Progenitor cell of endocrine pancreas (in vitro differentiated cells): ENCODE measurements at places on chromosomes 2 and 18. TPM values are rescaled to one million over a fixed set of nuclear protein-coding genes. Genes with fewer than 3 reads are reported as not detected.

DNA sequence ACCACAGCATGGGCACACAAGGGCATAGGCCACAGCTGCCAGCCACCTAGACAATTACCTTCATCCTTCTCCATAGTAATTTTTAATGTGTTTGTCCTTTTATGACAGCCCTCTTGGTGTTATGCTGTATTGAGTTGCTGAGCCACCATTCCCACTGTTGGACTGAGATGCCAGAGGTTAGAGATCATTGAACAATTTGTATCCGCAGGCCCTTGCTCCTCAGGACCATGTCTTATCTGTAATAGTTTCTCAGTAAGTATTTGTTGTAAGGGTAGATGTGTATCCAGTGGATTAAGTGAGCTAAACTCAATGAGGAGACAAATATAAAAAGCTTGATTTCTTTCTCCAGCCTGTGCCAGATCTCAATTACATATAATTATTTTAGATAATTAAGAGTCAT is 832.8 kb upstream of the ID2 start:
- DNase-seq: no peak

DNA sequence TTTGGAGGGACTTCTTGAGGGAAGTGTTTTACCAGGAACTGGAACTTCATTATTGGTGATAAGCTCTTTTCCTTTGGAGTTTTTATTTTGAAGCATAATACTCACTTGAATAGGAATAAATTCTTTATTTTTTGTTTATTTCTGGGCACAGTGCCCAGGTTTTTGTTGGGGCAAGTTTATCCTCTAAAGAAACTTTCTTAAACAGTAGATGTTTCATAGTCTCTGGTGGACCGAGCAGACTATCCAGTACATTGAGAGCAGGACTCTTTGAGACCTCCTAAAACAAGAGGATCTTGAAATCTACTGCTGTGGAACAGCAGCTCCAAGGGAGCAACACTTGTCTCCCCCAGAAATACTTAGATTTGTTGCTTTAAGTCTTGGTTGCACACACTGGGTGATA is 109.4 kb downstream of the PARD3B start:
- DNase-seq: no peak

DNA sequence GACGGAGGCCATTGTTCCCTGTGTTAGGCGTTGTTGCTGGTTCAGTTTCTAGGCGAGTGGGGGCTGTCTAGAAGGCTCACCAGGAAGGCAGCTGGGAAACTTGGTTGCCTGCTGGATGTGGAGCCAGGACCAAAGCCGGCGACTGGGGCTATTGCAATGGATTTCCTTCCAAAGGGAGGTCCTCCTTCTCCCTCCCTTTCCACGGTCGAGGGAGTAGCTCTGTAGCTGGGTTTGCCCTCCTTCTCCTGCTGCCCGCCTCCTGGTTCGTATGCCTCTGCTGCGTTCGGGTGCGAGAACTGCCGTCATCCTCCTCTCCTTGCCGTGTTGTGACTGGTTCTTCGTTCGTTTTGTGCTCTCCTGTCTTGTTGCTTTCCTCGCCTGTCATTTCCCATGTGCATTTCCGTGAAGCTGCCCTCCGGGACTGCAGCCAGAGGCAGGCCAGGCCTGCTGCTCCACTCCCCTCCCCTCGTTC is 203.4 kb downstream of the NEDD4L start:
- DNase-seq: no peak

DNA sequence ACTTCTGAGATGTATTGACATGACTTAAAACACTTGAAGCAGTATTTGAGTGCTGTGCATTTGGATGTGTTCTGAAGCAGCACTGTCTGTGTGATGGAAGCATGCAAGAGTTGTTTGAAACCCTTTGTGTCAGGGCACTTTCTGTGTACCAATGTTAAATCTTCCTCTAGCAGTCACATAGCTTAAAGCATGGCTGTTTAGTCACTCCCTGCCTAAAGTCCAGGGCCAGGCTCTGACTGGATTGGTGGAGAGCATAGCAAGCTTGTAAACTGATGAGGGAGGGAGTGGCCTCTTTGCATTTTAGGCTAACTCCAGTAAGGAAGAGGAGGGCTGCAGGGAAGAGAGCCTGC is 73.5 kb downstream of the MYO1B start:
- no peak for DNase-seq

GRCh38 chr2:239853121-239853520 is 172.0 kb downstream of the NDUFA10 start:
- no peak for DNase-seq

DNA sequence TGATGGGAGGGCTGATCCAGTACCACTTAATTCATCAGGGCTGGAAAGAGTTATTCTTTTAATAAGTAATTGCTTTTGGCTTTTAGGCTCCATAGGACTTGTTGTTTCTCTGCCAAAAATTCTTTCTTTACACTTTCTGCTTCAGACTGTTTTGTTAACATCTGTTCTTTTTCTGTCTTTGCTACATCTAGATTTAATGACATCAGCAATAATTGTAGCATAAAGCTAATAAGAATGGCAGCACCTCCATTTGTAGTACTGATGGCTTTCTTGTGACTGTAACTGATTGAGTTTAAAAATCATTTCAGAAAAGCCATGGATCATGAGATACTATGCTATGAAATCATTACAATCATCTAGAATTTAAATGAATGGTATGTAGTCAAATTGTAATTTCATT is 46.4 kb upstream of the ACKR3 start:
- DNase-seq: no peak

GRCh38 chr2:176169711-176170110 is 12.6 kb downstream of the HOXD3 start:
- no peak for DNase-seq

- DNase-seq: no peak
Observed at GRCh38 chr2:118769707-118770400, 77.6 kb downstream of the EN1 start.

DNA sequence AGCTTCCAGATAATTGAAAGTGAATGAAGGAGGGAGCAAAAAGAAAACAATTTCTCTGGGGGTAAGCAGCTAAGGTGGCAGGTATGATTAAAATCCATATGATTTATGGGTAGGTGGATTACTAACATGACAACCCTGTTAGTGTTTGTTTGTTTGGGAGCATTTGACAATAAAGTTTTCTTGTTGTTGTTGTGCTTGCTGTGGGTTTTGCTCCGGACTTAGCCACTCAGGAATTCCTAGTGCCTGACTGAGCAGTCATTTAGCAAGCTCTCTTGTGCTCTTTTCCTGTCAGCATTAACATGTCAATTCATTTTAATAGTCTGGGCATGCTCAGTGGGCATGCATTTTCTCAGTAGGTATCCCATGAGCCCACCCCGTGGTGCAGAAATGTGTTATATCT is 674.8 kb upstream of the ZEB2 start:
- DNase-seq: no peak

DNA sequence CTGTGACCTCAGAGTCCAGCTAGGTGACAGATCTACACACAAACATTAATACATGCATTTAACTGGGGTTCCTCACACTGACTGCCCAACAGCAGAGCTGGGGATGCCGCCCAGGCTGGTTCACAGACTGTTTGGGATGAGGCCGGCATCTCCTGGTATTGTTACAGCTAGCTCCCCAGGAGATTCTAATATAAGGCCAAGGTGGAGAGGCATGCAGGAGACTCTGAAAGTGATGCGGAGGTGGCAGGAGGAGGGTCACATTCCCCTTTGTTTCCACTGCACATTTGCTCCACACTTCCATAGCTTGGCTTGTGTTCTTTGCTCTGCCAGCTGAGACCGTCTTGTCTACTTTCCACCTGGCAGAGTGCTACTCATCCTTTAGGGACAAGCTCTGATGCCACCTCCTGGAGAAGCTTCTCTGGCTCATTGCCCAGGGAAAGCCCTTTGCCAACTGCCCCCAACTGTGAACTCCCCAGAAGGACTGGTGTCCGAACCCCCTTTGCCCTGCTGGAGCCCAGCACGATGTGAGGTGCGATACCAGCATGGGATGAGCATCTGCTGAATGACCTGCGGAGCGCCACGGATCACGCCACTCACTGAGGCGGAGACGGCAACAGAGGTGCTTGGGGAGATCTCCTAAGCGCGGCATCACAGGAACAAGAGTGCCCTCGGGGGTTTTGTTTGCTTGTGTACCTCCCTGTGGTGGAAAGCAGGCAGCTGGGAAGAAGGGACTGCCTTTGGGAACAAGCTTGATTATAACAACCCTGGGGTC is 88.8 kb downstream of the UXS1 start:
- DNase-seq: no peak

DNA sequence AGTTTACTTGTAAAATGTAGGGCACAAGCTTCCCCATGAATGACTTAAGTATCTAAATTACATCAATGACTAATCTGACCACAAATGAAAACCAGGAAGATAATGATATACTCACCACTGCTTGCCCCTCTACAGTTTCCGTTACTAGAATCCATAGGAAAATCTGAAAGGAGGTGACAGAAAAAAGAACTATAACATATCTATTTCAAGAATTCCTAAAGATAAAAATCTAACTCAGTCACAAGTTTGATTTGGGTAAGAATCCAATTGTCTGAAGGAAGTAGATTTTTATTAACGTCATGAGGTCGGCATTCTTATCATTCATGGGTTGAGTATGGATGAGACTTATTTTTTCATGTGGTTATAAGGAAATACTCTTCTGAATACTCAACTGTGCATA is 7.8 kb downstream of the FRZB start:
- no peak for DNase-seq

DNA sequence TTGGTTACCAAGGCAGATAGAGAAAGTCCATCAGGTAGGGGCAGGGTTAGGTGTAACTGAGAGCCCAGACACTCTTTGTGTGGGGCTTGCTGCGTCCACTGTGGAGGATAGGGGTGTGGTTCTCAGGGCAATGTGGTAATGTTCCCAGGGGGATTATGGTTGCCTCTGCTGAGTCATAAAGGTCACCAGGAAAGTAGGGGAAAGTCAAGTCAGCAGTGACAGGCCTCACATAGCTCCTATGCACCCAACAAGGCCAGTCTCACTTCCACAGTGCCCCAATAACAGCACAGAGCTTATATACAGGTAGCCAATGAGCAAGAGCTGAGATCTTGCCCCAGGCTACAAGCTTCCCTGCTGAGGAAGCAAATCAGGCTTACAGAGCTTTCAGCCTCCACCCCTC is 1438.0 kb upstream of the ZEB2 start:
- no peak for DNase-seq

DNA sequence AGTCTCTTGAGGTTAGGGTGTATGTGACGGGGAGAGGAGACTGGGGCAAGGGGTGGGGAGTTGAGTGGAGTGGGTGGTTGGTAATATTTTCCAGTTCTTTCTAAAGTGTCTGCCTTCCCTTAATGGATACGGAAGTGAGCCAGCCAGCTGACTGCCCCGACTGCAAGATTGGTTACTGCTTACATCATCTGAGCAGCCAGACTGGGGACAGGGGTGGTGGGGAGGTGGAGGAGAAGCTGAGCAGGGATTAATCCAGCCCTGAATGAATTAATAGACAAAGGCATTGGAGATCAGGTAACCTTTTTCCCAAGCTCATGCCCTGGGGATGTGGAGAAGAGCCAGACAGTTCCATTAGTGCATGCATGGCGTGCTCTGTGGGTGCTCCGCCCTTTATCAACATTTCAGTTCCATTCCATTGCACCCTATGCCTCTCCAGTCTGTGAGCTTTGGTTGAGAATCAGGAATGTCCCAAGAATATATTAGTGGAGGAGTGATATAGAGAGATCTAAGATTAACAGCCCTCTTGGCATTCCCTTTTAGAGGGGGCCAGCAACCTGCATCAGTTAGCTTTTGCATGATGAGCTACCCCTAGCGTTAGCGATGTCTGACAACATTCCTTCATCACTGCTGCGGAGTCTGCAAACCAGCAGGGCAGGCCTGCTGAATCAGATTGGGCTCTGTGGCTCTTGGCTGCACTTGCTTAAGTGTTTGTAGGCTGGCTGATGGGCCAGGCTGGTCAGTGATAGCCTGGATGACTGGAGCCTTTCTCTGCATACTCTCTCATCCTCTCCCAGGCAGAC is 67.4 kb downstream of the TNP1 start:
- DNase-seq: no peak

DNA sequence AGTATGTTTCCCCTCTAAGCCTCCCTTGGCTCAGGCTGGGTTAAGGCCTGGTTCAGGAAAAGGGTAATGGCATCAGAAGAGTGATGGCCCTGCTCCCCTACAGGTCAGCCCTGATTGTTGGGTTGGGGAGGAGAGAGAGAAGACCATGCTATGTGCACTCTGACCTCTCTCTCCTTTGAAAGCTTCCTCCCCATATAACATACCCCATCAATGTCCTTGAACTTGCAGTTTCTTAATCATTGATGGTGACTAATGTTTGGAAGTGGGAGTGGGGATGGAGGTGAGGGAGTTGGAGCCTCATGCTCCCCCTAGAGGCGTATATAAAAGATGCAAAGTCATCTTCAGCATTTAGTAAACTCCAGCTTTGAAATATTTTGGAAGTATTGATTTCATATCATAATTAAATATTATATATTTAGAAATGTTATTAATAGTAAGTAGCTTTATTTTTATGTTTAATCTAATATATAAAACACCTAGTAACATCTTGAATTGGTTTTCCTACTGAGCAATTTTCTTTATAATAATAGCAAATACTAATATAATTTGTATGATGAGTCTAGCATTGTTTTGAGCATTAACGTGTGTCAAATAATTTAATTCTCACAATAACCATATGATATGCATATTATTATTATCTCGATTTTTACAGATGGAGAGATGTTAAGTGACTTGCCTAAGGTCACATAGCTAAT is 8.8 kb downstream of the PLCL1 start:
- DNase-seq: no peak

DNA sequence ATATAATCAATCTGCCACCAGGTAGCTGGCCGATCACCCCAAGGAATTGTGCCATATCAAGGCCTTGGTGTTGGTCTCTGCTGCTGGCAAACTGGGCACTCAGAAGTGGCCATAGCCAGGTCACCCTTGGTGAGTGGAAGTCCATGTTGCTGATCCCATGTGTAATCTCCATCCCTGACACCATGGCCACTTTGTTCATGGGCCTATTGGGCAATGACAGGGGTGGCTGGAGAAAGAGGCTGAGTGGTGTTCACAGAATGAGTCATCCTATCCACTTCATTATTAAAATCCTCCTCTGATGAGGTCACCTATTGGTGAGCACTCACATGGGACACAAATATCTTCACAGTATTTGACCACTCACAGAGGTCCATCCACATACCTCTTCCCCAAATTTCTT is 26.7 kb upstream of the CD226 start:
- no peak for DNase-seq

- no peak for DNase-seq
Observed at GRCh38 chr2:204416236-204416635, 129.0 kb upstream of the PARD3B start.

DNA sequence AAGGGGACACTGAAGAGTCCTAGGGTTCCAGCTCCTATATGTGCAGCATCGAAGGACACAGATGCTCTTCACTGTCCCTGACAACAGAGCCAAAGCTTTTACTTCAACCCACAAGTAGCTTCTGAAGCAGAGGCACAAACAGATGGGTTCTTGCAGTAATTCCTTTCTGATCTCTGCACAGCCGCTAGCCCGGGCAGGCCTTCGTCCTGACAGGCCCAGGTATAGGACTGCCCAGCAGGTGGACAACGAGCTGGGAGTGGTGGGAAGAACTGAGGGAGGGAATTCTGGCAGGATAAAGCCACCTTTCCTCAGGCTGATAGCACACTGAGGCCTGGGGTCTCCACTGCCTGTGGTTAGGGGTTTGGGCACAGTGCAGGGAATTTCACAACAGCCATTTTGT is 94.8 kb downstream of the RHOB start:
- DNase-seq: no peak

Gene LYG1
- 3.3 and 3.4 TPM in 2 replicates for total RNA-seq

Gene PRKD3
- total RNA-seq: 56.6 and 56.7 TPM in 2 replicates

Gene STAT1
- total RNA-seq: 264 and 274 TPM in 2 replicates

Gene STK39
- total RNA-seq: 21.1 and 22.9 TPM in 2 replicates

Gene IMPA2
- total RNA-seq: 53.4 and 58.8 TPM in 2 replicates

Gene LHCGR
- total RNA-seq: not detected in 2 replicates

Gene LINC00305
- total RNA-seq: 0.71 and 1.6 TPM in 2 replicates

Gene ANTXR1
- total RNA-seq: 73.4 and 77.4 TPM in 2 replicates

Gene UPP2
- total RNA-seq: not detected in 2 replicates

Gene GPR39
- 4.0 and 4.6 TPM in 2 replicates for total RNA-seq

Gene MROH2A
- not detected in 2 replicates for total RNA-seq

Gene NEB
- total RNA-seq: 1.5 and 1.6 TPM in 2 replicates
